ENCODE measurements at places on chromosomes 7 and 10.
A peak's percentile ranks its signal among the peaks of the same experiment; 100 is the strongest.

DNA sequence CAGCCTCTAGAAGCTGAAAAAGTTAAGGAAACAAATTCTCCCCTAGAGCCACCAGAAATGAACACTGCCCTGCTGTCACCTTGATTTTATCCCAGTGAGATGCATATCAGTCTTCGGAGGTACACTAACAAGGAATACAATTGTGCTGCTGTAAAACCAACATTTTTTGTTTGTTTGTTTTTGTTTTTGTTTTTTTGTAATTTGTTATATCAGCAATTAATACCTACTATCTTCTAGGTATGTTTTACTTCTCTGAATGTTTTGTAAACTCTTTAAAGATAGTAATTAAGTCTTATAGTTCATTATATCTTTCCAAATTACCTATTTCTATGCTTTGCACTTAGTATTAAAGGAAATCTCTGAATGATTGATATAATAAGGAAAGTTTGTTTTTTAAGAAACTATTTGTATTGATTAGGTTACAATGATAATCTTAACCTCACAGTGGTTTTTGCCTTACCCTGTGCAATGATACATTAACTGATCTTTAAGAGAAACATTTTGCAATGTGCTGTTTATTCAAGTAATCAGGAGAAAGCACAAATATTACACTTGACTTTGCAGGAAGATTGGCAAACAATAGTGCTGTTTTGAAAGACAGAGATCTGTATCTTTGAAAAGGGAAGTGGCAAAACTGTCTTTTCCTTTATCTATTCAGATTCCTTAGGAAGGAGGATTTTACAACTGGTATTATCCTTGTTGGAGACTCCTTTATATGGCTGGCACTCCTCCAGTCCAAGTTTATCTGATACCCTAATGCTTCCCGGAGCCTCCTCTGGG is 11.3 kb upstream of the HGF start:
- no peak for DNase-seq

DNA sequence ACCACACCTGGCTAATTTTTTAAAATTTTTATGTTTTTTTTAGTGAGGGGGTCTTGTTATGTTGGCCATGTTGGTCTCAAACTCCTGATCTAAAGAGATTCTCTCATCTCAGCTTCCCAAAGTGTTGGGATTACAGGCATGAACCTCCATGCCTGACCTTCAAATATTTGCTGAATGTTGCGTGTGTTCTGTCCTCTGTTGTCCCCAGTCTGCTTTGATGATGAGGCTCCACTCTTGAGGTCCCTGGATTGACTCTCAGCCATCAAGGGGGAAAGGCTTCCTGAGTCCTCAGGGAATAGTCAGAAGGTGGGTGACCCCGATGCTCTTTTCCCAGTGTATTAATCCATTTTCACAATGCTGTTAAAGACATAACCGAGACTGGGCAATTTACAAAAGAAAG is 26.0 kb downstream of the LYZL2 start:
- DNase-seq, result no peak

DNA sequence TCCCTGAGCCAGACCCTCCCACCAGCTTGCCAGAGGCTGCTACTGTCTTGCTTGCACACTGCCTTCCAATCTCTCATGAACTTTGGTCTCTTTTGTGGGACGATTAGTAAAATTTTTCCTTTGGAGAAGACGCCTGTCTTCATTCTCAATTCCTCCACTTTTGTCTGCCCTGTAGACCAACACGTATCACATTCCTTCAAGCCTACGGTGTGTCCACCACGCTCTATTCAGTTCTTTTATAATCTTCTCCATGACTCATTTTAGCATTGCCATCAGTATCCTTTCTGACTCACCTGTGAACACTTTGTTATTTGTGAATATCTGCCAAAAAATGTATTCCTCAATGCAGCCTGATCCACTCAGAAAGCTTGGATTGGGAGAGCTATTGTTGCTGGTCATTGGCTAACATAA is 1.4 kb downstream of the GIMAP5 start:
- no peak for DNase-seq

DNA sequence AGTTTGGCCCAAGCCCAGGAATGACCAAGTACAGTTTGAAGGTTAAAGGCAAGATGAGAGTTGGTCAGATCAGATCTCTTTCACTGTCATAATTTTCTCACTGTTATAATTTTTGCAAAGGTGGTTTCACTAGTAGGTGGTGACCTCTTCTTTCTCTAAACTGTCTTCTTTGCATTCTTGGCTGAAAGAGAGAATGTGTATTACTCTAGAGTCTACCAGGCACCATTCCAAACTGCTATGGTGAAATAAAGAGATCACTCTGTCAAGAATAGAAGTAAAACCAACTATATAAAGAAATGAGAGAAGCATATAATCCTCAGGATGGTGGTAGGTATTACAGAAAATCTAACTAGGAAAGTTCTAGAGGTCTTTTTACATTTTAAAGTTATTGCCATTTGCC is 72.7 kb downstream of the DYNC1I1 start:
- no peak for DNase-seq

DNA sequence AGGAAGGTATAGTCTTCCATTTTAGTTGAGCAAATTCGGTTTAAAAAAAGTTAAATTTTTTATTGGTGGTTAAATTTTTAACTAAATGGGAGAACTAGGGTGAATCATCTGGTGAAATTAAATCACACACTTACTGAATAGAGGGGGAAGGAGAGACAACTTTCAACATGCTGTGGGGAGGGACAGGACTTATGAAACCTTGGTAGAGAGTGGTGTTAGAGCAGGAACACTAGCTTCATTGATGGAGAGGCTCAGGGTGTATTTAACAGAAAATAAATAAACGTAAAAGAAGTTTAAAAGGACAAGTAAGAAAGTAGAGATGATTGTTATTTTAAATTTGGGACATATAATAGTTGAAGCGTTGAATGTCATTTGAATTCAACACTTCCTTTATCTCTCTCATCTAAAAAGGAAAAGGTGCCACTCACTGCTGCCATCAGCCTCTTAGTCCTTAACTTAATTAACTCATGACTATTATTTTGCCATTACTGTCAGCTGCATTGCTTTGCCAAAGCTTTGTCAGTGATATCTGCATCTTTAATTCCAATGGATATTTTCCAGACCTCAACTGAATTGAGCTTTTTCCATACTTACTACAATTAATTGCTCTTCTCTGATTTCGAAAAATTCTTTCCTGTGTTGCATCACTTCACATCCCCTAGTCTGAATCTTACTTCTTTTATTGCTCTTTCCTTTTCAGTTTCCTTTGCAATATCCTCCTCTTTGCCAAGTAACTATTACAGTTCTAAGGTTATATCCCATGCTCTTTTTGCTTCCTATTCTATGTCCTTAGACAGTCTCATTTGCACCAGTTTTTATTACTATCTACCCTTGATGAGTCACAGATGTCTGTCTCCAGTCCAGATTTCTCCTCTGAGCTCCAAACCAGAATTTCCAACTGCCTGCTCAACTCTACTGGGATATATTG is 71.7 kb downstream of the GNAT3 start:
- no peak for DNase-seq

DNA sequence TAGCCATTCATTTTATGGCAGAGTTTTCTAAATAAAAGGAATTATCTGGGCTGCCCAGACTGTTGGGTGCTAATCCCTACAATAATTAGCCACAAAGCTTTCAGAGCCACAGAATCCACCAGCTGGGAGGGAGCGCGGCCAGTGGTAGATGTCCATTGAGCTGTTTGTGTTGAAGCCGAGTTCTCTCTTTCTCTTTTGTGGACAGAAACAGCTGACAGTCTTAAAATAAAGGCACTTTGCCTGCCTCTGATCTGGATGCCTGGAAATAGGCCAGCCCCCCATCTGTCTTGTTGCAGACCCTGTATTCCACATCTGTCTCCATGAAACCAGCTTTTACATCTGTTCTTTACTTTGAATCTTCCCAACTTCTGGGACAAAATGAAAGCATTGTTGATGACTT is 66.1 kb downstream of the MTPN start:
- DNase-seq, result no peak

- no peak for DNase-seq
These were observed 12.7 kb upstream of the LARP4B start for GRCh38 chr10:944034-944831.

- DNase-seq, result no peak
These were observed 367.2 kb upstream of the GALNT17 start for GRCh38 chr7:70764701-70765208.

DNA sequence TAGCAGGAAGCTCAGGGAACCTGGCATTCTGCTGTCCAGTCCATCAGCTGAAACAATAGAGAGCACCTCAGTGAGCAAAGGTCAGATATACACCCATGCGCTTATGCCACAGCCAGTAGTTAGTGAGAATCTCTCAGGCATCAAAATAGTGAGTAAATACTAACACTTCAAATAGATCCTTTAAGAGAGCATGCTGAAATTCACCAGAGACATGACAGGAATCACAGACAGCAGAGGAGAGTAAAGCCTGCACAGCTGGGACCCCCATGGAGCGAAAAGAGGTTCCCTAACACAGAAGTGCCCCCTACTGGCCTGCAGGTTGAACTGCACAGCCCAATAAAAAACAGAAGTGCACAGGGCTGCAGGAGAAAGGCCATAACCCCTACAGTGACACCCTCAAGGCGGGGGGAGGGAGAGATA is 57.6 kb upstream of the ANTXRL start:
- DNase-seq, result no peak

GRCh38 chr10:95504246-95504691 is 56.9 kb downstream of the SORBS1 start:
- DNase-seq, result no peak

DNA sequence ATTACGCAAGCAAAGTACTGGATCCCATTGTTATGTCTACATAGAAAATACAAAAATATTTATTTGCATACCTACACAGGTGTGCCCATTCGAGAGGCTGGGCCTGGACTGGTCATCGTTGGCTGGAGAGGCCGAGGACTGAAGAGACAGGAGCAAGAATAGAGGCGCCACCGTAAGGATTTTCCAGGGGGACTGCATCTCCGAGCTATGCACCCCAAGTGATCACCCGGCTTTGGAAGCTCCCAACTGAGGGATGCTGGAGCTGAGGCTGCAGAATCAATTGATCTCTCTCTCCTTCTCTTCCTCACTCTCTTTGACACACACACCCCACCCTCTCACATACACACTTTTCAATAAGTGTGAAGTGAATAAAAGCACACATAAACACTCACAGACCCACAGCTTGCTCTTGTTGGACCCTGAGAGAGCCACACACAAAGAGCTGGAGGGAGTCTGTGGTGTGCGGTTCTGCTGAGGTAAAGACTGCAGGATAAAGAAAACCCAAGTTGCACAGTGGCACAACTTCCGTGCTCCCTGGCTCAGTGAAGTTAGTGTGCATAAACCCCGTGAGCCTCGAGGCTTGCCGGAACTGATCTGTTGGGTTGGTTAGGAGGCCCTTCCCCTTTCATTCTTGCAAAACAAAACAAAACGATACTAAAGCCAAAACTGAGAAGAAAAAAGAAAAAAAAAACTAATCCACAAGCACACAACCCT is at the start of gene AOAH:
Gene AOAH, minus strand, starts transcription at position 544 of the 714 bp plus-strand sequence. Its CDS starts 346 bp downstream, at position 198.
- peak; percentile 55 for DNase-seq

- no peak for DNase-seq
These were observed 172.5 kb downstream of the ARHGAP21 start for GRCh38 chr10:24551161-24551560.

- no peak for DNase-seq
These were observed 65.6 kb upstream of the PDLIM1 start for GRCh38 chr10:95356190-95356955.

DNA sequence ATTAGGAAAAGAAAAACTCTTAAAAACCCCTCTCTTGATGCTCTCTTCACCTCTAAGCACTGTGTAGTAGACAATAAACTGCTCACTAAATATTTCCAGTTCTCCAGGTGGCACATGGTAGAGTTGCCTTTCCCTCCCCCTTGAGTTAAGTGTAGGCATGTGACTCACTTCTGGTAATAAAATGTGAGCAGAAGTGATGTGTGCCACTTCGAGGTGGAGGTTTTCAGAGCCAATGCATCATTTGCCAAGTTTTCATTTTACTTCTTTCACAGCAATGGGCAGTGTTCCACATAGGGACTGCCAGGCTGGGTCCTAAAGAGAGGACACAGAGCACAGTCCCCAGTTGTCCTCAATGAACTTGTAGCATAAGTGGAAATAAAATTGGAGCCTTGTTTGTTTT is 131.6 kb upstream of the NPY start:
- no peak for DNase-seq

DNA sequence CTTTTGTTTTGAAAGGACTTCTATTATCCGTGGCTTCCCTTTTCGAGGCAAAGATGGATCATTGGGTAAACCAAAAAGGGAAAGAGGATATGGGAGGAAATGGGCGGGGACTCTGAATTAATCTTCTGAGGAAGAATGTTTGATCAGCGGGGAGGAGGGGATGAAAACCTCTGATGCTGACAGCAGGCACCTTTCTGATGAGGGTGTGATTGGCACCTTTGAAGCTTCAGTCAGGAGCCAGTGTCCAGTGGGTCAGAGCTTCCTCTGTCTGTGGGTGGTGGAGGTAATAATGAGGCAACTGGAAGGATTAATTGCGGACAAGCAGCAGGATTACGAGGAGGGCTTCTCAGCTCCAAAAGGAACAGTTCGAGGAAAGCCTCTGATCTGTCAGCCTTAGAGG is 877.6 kb downstream of the LRMDA start:
- no peak for DNase-seq

DNA sequence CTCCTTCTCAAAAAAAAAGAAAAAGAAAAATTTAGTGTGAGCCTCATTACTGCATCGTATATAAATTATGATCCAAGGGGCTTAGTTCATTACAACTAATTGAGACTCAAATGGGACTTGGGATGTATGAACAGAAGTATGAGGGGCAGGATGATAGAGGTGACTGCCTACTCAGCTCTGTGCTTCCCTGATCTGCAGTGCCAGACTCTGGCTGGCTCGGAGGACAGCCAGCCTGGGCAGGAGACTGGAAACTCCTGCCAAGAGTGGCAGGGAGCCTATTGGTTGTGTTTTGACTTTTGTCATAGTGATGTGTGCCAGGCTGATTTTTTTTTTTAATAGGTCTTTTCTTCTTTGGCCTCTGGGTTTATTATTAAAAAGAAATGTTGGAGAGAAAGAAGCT is 73.8 kb upstream of the GTF2IRD1 start:
- no peak for DNase-seq

GRCh38 chr7:37390114-37390513 is 58.5 kb downstream of the ELMO1 start:
- DNase-seq, result no peak
